Stimulated activated CD8-positive, alpha-beta memory T cell treated with anti-CD3 and anti-CD28 coated beads, Interleukin-12 subunit alpha, Interleukin-12 subunit beta, amount 100 ng/mL, for 1 hour (primary cell): ENCODE measurements at places on chromosomes 13 and 19.

GRCh38 chr19:49779731-49780555 lies 13.1 kb downstream of the AP2A1 start:
- no peak for DNase-seq

DNA sequence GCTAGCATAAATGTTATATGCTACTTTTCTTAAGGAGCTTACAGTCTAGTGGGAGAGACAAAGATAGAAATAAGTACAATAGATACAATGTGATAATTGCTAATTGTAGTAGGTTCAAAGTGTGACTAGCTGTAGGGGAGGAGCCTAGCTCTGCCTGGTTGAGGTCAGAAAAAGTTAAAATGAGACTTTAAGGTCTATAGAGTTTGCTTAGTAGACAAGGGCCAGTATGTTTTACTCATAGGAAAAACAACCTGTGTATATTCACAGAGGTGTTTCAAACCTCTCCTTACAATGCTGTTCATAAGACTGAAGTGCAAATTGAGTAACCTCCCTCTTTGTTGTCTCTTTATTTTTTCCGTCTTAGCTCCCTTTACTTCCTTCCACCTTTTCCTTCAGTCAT lies 56.1 kb downstream of the PDS5B start:
- no peak for DNase-seq

- no peak for DNase-seq
Observed at GRCh38 chr19:2415281-2415972, 12.0 kb downstream of the TIMM13 start.

DNA sequence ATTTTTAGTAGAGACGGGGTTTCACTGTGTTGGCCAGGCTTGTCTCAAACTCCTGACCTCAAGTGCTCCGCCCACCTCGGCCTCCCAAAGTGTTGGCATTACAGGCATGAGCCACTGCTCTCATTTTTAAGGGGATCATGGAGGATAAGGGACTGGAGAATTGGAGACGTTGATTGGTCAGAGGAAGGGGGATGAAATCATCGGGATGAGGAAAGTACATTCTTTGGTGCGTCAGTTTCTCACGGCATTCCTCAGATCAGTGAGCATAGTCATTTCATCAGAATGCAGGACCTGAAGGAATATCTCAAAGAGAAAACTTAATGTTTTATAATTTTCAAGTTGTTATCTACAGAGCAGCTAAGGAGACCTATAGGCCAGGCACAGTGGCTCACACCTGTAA lies 14.0 kb downstream of the ZNF114 start:
- no peak for DNase-seq

DNA sequence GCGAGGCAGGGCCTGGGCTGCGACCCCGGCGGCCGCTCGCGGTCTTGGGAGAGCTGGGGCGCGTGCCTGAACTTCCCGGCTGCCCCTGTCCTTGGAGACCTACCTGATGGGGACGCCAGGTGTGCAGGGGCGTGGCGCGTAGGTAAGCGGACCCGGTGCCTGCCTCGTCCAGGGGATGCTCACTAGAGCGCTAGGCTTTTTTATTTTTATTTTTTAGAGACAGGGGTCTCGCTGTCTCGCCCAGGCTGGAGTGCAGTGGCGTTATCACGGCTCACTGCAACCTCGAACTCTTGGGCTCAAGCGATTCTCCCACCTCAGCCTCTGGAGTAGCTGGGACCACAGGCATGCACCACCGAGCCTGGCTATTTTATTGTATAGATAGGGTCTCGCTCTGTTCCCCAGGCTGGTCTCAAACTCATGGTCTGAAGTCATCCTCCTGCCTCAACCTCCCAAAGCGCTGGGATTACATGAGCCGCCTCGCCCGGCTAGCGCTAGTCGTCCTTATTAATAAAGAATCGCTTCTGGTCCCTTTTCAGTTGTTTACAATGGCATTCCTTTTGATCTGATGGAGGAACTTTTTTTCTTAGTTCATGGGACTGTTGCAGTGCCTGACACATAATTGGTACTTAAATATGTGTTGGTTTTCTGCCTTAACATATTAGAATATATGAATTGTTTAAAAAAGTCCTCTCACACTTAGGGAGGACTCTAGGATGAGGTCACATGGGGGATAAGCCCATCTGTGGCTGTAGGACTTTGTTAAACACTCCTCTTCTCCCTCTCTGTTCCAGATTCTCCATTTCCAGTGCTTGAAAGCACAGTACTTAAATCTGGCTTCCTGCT lies 812 bp downstream of the DPY19L3 start:
- no peak for DNase-seq

- no peak for DNase-seq
Observed at GRCh38 chr13:46640843-46641242, 87.9 kb downstream of the LRCH1 start.

- peak; percentile 52 for DNase-seq
Observed at GRCh38 chr19:3062165-3063105, at the start of gene TLE5. TSS of gene TLE5 (minus strand) at chr19:3062495. CDS start at chr19:3062200, 295 bp downstream.

DNA sequence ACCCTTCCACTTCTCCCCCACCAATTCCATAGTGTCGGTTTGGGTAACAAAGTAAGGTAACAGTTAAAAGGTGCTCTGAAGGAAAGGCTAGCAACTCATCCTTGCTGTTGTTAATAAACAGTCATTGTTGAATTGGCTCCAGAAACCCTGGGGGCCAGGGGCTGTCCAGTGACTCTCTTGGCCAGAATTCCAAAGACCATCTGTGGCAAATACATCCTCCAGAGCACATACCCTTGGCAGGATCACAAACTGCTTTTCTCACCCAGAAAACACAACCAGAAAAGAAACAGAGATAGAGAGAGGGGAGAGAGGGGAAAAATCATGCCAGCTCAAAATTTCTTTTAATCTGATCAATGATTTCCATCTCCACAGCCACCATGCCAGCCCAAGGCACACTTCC lies 22.1 kb downstream of the CACNA1A start:
- no peak for DNase-seq

DNA sequence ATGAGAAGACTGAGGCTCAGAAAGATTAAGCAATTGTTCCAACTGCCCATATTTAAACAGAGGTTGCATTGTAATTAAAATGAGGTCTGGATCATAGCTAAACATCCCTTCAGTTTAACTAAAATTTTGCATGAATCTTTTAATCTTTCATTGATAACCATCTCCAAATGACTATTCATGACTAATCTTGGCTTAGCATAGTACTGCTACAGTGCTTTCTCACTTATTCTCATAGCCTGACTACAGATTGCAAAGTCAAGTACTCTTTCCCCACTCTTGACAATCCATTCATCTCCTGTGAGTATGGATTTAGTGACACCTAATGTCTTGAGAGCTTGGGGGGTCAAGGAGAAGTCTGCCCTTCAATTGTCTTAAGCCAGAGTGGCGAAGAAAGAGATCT lies 258.4 kb downstream of the RFC3 start:
- DNase-seq = no peak

DNA sequence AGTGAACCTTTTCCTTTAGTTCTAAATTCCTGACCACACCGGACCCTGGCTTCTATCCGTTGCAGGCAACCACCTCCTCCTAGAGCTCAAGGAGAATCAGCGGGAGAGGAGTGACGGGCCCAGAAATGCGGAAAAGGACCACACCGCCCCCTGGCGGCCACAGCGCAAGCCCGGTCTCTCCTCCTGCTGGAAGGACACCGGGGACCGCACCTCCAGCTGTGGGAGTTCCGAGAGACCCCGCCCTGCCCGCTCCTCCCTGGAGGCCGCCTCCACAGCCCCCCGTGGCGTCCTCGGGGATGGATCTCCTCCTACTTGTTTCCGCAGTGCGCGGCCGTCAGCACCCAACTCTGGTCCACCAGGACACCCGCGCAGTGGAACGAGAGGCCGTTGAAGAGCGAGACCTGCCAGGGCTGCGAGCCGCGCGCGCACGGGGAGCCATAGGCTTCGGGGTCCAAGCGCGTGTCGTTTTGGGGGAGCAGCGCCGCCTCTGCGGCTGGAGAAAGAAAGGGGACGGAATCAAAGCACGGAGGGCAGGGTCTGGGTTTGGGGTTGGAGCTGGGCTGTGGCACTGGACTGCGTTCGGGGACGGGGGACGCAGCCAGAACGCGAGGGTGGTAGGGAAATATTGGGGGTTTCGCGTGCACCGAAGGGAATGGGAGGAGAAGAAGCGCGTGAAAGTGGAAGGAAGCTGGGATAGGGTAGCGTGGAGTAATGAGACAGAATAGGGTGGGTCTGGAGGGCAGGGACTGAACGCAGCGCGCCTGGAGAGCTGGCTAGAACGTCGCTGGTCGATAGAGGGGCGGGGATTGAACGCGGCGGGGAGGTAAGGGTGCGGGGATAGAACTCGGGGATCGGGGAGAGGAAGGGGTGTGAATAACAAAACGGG lies 2.5 kb downstream of the KLK10 start:
- peak; percentile 25 for DNase-seq

DNA sequence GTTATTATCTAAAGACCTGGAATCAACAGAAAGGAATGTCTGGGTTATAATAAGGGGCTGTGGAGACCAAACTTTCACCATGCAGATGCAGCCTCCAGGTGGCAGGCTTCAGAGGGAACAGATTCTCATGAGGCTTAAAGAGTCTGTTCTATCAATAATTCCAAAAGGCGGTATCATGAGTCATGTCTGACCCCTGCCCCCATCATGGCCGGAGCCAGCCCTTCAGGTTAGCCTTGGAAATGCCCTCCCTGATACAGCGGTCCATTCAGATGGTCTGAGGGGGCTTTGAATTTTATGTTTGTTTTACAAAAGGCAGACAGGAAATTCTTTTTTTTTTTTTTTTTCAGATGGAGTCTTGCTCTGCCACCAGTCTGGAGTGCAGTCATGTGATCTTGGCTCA lies 21.7 kb upstream of the LAMP1 start:
- no peak for DNase-seq

GRCh38 chr13:35131471-35131870 lies 189.4 kb downstream of the NBEA start:
- no peak for DNase-seq

GRCh38 chr19:19816679-19817078 lies 4.9 kb downstream of the ZNF506 start:
- no peak for DNase-seq

GRCh38 chr19:14167576-14168138 lies 31.3 kb upstream of the ASF1B start:
- peak; percentile 11 for DNase-seq

- DNase-seq = no peak
Observed at GRCh38 chr13:75255653-75256052, 226.3 kb downstream of the TBC1D4 start.

DNA sequence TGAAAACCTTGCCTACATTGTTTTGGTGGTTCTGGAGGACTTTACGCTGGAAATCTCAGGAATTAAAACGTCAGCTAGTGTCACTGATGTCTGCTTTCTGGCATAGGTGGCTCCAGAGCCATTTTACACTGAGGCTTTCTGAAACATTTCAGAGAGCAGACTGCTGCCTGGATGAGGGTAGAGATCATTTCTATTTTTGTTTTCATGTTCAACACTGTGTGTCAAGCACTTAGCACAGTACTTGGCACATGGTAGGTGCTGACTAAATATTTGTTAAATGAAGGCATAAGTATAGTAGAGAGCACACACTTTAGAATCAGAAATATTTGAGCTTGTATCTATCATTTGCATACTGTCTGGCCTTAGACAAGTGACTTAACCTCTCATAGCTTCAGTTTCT lies 59.1 kb upstream of the FRY start:
- no peak for DNase-seq

DNA sequence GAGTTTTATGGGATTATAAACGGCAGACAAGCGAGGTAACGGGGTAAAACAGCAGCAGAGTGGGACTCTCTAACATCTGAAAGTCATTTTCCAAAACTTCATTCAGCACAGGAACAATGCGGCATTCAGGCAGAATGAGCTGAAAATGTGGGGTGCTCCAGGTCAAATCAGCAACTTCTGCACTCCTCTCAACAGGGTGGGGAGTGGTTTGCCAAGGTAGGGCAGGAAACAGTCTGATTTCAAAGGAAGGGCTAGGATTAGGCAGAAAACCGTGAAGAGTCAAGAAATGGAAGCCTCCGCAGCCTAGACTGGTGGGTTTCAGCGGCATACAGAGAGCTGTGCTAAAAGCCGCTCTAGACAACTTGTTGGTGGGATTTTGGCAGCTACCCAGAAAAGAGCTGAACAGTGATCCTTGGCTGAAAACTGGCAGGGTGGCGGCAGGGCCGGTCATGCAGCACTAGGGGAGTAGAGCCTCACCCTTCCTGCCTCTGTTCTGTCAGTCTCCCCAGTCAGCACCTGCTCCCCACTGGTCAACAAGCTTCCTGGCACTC lies 154.2 kb upstream of the KLF12 start:
- DNase-seq = no peak

- no peak for DNase-seq
Observed at GRCh38 chr13:103140001-103140671, 73.9 kb upstream of the SLC10A2 start.

DNA sequence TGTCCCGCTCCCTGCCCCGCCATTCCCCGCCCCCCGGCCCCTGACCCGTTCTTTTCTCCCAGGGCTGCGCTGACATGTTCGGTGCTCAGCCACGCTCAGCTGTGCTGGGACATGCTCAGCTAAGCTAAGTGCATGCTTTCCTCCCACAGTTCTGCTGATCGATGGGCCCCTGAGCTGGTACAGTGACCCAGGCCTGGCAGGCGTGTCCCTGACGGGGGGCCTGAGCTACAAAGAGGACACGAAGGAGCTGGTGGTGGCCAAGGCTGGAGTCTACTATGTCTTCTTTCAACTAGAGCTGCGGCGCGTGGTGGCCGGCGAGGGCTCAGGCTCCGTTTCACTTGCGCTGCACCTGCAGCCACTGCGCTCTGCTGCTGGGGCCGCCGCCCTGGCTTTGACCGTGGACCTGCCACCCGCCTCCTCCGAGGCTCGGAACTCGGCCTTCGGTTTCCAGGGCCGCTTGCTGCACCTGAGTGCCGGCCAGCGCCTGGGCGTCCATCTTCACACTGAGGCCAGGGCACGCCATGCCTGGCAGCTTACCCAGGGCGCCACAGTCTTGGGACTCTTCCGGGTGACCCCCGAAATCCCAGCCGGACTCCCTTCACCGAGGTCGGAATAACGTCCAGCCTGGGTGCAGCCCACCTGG lies 3.7 kb downstream of the TNFSF9 start:
- no peak for DNase-seq

- DNase-seq = no peak
Observed at GRCh38 chr19:10670182-10670581, 16.0 kb downstream of the ILF3 start.

DNA sequence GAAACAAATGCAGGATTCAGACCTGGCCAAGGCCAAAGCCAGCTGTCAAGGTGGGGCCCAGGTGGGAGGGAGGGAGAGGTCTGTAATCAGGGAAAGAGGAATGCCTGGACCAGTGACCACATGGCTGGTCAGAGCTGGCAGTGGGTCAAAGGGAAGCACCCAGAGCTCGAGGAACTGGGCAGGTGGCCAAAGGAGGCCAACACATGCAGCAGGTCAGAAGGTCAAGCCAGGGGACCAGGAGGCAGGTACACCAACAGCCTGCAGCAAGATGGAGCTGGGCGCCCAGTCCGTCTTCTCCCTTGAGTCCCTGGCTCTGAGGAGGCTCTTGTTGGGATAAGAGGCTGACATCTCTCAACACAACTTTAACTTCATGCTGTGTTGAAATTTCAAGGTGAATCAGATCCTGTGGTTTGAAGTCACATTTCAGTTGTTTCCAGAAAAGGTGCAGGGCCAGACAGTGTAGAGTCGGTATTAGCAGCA lies 17.1 kb downstream of the GPATCH1 start:
- DNase-seq = no peak
